ENCODE measurements at places on chromosomes 11 and 22. TPM values are rescaled to one million over a fixed set of nuclear protein-coding genes. Genes with fewer than 3 reads are reported as not detected.

DNA sequence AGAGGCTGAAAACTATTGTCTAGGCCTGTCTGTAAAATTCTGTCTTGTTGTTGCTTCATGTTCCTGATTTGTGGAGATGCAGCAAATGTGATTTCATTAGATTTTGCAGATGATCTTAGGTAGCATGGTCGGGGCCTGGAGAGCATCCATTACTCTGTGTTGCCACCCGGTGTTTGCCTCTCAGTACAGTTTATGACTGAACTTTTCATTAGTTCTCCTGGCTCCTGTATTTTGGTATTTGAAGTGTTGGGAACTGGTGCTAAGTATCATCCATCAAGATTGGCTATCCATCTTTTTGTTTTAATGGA, 7.7 kb downstream of the YWHAH start:
- DNase-seq, result no peak

- DNase-seq, result no peak
Observed at GRCh38 chr22:25067851-25068421, 115.4 kb downstream of the KIAA1671 start.

DNA sequence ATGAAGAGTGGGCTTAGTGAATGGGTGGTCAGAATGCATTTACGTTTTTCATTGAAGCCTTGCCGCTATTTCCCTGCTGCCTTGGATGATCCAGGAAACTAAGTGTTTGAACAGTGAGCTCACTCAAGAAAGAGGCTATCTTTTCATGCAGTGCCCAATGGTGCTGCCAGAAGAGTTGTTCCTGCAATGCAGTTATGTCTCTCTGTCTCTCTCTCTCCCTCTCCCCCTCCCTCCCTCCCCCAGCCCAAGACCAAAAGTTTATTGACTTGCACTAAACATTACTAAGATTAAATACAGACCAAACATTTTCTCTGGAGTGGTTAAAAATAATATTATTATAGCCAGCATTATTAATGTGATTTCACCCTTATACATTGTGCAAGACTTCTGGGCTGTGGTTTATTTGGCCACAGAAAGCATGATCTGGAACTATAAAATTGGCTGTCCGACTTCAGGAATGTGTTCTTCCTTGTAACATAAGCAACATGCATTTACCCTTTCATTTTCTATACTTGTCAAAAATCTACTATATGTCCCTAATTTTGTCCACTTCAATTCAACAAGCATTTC, 6.6 kb upstream of the FUT4 start:
- DNase-seq, result no peak

DNA sequence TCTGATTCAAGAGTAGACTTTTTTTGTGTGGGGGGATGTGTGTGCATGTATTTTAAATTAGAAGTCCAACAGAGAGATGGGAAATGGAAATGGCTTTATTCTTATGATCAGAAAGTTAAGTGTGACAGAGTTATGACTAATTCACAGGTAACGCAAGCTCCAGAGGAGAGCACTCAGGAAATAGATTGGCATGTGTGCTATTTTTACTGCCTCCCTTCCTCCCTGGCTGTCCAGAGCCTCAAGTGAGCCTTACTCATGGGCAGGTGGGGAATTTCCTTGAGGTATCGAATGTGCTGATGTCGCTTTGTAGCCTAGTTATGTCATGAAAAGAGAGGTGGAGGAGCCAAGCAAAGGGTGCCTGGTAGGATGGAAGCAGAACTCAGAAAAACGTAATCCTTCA, 70.3 kb upstream of the BDNF start:
- no peak for DNase-seq

KLHDC7B gene
- 1.8 TPM for total RNA-seq

DNA sequence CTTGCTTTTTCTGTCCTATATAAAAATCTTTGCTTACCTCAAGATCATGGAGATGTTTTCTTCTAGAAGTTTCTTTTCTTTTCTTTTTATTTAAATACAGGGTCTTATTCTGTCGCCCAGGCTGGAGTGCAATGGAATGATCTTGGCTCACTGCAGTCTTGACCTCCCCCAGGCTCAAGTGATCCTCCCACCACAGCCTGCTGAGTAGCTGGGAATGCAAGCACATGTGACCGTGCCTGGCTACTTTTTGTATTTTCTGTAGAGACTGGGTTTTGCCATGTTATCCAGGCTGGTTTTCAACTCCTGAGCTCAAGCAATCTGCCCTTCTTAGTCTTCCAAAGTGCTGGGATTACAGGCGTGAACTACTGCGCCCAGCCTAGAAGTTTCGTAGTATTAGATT, 45.3 kb downstream of the USP35 start:
- DNase-seq, result no peak
